ENCODE measurements at places on chromosomes 11 and 22.

- peak; percentile 69 for DNase-seq
Observed at GRCh38 chr11:119373921-119374631, 7.4 kb downstream of the USP2 start.

GRCh38 chr11:111091321-111091938 lies 154.1 kb upstream of the POU2AF2 start:
- DNase-seq = no peak

GRCh38 chr11:123233975-123234334 lies 38.9 kb upstream of the CLMP start:
- no peak for DNase-seq

DNA sequence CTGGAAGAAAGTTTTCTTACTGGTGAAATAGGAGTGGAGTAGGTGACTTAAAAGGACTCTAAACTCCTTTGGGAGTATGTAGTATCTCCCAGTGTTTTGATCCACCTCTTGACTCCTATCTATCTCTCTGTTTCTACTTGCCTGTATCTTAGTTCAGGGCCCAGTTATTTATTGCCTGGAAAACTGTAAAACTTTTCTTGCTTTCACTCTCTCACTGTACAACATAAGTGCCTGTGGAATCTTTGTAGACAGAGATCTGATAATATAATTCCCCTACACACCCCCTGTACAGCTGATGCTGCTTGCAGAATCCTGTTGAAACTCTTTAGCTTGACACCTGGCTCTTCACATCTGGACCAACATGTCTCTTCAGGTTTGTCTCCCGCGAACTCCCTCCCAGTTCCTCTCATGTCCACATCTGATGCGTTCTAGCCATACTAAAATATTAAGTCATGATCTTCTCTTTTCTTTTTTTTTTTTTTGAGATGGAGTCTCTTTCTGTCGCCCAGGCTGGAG lies 26.5 kb upstream of the SESN3 start:
- no peak for DNase-seq

DNA sequence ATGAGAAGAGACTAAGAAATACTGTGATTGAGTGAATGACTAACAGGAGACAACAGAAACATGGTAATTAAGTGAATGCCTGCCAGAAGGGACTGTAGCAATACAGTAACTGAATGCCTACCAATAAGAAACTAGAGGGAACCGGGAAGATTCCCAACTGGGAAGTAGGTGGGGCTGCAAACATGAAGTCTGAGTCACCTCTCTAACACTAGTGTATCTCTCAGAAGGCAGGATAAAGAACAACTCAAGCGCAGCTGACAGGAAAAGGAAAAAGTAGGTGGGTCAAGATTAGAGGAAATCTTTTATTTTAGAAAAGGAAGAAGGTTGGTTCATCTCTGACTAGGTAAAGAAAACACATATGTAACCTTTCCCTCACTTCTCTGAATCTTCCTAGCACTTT lies 14.0 kb downstream of the C11orf42 start:
- no peak for DNase-seq

DNA sequence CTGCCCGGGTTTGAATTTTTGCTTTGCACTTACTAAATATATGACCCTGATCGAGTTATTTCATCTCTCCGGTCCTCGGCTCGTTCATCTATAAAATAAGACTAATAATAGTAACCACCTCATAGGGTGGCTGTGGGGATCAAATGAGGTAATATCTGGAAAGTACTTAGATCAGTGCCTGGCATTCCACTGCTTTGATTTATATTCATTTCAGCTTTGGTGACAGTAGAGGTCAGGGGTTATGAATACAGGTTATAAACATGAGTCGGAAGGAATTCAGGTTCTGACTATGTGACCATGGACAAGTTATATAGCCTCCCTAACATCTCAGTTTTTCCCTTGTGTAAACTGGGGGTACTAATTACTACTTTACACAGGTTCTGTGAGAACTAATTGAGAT lies 2.9 kb upstream of the TEAD1 start:
- DNase-seq = no peak

GRCh38 chr11:75873417-75874221 lies 58.6 kb downstream of the UVRAG start:
- DNase-seq = no peak

- no peak for DNase-seq
Observed at GRCh38 chr11:114080219-114080618, 20.7 kb downstream of the ZBTB16 start.

DNA sequence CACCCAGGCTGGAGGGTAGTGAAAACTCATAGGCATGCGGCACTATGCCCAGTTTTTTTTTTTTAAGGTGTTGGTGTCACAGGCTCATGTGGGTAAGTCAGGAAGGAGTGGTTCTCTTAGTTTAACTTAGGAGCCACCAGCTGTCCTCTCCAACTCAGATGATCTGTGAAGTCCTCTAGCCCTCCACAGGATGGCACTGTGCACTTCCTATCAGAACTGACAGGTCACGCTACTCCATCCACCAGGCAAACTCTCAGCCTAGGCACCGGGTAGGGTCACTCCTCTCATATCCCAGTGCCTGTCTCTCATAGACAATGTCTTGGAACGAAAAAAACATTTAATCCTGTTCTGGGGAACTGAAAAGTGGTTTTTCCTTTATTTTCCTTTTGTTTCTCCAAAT lies 16.5 kb downstream of the NAP1L4 start:
- DNase-seq = no peak

DNA sequence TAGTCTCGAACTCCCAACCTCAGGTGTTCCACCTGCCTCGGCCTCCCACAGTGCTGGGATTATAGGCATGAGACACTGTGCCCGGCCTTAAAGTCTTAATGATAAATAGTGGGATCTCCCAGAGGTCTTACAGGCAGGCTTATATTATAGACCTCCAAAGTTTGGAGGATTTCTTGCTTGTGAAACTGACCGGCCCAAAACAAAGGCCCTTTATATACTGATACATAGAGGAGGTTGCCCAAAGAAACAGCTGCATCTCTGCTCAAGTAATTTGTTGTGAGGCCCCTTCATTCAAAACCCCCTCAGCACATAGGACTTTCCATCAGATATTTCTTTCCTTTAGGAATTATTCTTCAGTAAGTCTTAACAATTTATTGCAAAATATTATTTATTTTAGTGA lies 27.4 kb upstream of the RDX start:
- no peak for DNase-seq

GRCh38 chr11:2826679-2827056 lies 58.9 kb downstream of the CDKN1C start:
- DNase-seq = no peak

GRCh38 chr11:8294251-8294935 lies 30.7 kb upstream of the LMO1 start:
- DNase-seq = no peak

DNA sequence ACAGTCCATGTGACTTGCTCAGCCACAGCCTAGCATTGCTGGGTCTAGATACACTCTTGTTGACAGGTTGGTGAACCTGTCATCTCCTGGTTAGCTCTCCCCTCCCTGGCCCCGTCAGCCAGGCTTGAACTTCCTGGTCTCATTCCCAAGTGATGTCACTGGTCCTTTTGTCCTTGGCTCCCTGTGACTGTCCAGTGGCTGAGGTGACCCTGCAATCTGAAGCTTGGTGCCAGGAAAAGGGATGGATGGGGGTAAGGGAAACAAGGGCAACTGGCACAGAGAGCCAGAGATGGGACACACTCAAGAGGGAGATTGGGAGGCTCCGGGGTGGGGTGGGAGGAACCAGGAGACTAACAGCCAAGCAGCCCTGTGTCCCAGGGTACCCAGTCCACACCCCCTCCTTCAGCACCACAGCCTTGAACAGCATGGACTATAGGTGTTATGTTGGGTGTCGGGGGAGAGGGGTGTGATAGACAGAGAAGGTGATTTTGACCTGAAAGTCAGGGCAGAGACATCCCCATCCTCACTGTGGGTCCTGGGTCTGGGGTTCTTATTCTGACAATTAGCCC lies 63.8 kb upstream of the THY1 start:
- no peak for DNase-seq

- DNase-seq = peak; percentile 94
Observed at GRCh38 chr11:57761301-57762234, at the start of gene CTNND1. CTNND1 (plus strand) TSS chr11:57761802; CDS start chr11:57791479, 29,677 bp downstream.

GRCh38 chr11:87020764-87021365 lies 16.9 kb upstream of the TMEM135 start:
- no peak for DNase-seq

GRCh38 chr22:32788904-32789624 lies 12.4 kb upstream of the TIMP3 start:
- DNase-seq = no peak

DNA sequence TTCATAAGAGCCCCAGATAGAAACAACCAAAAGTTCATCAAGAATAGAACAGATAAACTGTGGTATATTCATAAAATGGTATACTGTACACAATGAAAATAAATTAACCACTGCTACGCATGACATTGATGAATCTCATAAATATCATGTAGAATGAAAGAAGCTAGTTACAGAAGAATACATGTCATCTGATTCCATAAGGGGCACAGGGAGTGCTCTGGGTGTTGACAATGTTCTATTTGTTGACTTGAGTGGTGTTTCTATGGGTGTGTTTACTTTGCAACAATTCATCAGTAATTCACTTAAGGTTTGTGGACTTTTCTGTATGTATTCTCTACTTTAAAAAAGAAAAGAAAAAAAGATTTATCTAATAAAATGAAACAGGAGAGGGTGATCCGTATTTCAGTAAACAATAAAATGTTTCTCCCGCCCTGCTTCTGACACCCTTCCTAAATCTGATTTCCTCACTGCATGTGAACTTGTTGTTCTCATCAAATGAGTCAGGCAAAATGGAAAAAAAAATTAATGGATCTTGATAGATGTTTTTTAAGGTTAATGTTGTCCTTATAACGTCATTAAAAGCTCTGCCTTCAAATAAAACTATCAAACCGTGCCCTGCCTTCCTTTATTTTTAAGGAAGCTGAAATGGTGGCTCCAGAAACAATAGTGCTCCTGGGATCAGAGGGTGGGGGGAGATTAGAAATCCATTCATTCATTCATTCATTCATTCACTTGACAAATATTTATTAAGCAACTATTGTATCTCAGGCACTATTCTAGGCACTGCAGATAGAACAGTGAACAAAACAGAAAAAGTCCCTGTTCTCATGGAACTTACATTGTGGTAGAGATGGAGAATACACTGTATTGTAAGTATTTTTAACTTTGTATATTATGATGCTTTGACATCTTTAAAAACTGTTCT lies 77.2 kb upstream of the CD44 start:
- no peak for DNase-seq

- no peak for DNase-seq
Observed at GRCh38 chr22:45582955-45583320, 80.3 kb downstream of the FBLN1 start.

GRCh38 chr11:62896049-62896448 lies 15.4 kb downstream of the SLC3A2 start:
- DNase-seq = no peak

GRCh38 chr11:57778318-57779037 lies 16.9 kb downstream of the CTNND1 start:
- peak; percentile 29 for DNase-seq

DNA sequence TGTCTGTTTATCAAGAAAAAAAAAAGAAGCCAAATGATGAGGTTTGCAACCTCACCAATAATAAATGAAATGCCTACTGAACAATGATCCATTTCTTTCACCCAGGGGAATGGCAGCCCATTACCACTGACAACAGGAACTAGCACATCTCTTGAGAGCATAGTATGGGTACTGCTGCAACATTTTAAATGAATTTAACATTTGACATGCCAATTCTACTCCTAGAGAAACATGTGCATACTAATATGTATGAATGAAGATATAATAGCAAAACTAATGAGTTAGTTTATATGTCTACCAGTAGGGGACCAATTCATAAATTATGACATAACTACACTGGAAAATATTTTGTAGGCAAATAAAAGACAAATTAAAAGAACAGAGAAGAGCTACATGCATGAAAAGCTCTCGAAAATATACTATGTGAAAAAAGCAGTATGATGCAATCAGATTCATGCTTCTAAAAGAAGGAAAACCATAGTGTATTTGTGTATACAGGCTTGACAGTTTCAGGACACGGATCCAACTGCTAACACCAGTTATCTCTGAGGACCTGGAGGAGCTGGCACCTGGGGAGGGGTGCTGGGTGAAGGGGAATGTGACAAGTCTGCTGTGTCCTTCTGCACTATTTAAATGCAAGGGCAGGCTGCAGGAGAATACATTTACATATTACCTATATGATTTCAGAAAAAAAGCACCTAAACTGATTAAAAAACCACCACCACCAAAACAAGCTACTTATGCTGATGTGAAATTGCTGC lies 6.9 kb downstream of the SMCO4 start:
- DNase-seq = no peak

GRCh38 chr22:22684580-22685561 lies 40.5 kb downstream of the GGTLC2 start:
- DNase-seq = no peak

DNA sequence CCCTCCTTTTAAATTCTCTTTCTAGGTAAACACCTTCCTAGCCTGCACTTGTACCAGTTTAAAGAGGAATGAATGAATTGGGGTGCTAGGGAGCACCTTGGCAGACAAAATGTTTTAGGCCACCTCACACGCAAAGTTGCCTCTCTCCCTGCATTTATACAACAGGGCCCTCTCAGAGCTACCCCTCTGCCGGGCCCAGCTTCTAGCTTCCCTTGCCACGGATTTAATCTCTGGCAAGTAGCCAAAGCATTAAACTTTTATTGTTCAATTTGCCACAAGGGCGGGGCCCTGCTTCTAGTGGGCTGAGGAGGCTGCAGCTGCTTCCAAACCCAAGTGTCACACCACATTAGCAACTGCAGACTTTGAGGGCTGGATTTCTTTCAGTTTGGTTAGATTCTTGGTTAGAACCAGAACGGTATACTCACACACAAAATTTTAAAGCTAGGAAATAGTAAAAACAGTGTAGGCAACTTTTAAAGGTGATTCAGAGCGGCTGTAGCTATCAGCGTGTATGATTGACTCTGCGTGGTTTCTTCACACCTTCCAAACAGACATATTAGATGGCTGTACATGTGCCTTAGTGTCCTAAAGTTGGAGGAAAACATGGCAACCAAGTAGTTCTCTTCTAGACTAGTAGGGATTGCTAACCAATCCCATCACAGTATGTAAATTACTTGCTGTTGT lies 6.5 kb downstream of the KREMEN1 start:
- peak; percentile 93 for DNase-seq

DNA sequence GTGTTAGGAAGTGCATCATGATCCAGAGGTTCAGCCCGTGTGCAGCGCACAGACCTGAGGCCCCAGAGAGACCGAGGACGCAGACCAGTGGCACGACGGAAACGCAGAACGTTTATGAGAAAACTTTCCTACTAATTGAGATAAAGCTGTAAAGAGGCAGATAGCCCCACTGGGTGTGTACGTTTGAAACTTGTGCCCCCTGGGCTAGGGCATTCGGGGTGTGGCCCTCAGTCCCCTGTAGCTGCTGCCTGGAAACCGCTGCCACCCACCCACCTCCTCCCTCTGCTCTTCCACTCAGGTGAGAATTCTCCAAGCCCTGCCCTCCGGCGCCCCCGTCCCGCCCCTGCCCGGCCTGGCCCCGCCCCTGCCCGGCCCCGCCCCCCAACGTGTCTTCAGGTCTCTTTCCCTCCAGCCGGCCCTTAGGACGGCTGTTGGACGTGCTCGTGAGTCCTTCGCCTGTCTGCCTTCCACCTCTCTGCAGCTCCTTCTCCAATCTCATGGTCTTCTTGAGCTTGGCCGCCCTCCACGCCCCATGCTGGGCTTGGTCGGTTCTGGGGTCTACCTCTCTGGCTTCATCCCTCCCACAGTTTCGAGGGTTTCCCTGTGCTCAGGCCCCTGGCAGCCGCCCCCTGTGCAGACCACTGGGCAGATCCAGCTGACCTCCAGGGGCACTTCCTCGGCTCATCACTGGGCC lies 12.1 kb downstream of the MAPK8IP2 start:
- DNase-seq = no peak

- DNase-seq = no peak
Observed at GRCh38 chr22:39898997-39899396, 1.9 kb upstream of the GRAP2 start.
